ENCODE measurements at places on chromosomes 12 and 14. TPM values are rescaled to one million over a fixed set of nuclear protein-coding genes. Genes with fewer than 3 reads are reported as not detected.

MYL2 gene
- total RNA-seq = not detected

ING4 gene
- total RNA-seq = 135 TPM

PRB2 gene
- total RNA-seq = not detected

MIP gene
- not detected for total RNA-seq

C12orf60 gene
- total RNA-seq = 5.4 TPM

AGAP2 gene
- 1.7 TPM for total RNA-seq

ABHD12B gene
- not detected for total RNA-seq

COCH gene
- 31.1 TPM for total RNA-seq

ADAMTS20 gene
- total RNA-seq = 10.9 TPM

SOAT2 gene
- total RNA-seq = not detected

BEGAIN gene
- 13.4 TPM for total RNA-seq

ATP5F1B gene
- total RNA-seq = 558 TPM

EPYC gene
- not detected for total RNA-seq

OR4Q2 gene
- total RNA-seq = not detected

EML5 gene
- 0.71 TPM for total RNA-seq

ANO4 gene
- total RNA-seq = not detected

SLCO1A2 gene
- total RNA-seq = 23.9 TPM

SERPINA4 gene
- total RNA-seq = not detected

CFAP251 gene
- 1.5 TPM for total RNA-seq

AICDA gene
- total RNA-seq = not detected
